Activated CD8-positive, alpha-beta memory T cell treated with anti-CD3 and anti-CD28 coated beads, Interleukin-2, amount 10 ng/mL, durations not matched to agents 7 days and 5 days (primary cell): ENCODE measurements at places on chromosomes 11 and 22. TPM values are rescaled to one million over a fixed set of nuclear protein-coding genes. Genes with fewer than 3 reads are reported as not detected.

C11orf21 gene
- 49.2 TPM for total RNA-seq

OR10D3 gene
- not detected for total RNA-seq

EMID1 gene
- 0.61 TPM for total RNA-seq

OR8G1 gene
- total RNA-seq = not detected

C22orf42 gene
- not detected for total RNA-seq

SLC29A2 gene
- 7.6 TPM for total RNA-seq

PRSS23 gene
- 4.9 TPM for total RNA-seq
